Activated T-helper 1 cell treated with anti-CD3 and anti-CD28 coated beads, Interleukin-2, amount 50 U/mL, for 16 hours (primary cell): ENCODE measurements at places on chromosomes 11 and 22.

- no peak for DNase-seq
These were observed at the start of gene SLC15A3 for GRCh38 chr11:60951904-60952741. TSS of gene SLC15A3 (minus strand) at chr11:60952176. CDS start at chr11:60951551, 625 bp downstream.

DNA sequence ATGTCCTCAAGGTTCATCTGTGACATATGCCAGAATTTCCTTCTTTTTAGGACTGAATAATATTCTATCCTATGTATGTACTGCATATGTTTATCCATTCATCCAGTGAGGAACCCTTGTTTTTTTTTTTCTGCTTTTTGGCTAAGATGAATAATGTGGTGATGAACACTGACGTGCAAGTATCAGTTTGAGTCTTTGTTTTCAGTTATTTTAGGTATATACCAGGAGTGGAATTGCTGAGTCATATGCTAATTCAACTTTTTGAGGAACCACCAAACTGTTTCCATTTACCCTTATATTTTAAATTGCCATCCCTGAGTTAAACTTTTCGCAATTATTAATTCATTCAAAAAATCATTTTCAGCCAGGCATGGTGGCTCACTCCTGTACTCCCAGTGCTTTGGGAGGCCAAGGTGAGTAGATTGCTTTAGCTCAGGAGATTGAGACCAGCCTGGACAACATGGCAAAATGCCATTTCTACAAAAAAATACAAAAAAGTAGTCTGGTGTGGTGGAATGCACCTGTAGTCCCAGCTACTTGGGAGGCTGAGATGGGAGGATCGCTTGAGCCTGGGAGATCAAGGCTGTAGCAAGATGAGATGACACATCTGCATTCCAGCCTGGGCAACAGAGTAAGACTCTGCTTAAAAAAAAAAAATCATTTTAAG is 64.2 kb downstream of the MICAL2 start:
- no peak for DNase-seq

- no peak for DNase-seq
These were observed 10.9 kb downstream of the MTMR2 start for GRCh38 chr11:95912902-95913560.

GRCh38 chr11:116108161-116108560 is 603.9 kb upstream of the CADM1 start:
- DNase-seq, result no peak

GRCh38 chr22:31278151-31278621 is 14.1 kb downstream of the PIK3IP1 start:
- DNase-seq, result no peak

DNA sequence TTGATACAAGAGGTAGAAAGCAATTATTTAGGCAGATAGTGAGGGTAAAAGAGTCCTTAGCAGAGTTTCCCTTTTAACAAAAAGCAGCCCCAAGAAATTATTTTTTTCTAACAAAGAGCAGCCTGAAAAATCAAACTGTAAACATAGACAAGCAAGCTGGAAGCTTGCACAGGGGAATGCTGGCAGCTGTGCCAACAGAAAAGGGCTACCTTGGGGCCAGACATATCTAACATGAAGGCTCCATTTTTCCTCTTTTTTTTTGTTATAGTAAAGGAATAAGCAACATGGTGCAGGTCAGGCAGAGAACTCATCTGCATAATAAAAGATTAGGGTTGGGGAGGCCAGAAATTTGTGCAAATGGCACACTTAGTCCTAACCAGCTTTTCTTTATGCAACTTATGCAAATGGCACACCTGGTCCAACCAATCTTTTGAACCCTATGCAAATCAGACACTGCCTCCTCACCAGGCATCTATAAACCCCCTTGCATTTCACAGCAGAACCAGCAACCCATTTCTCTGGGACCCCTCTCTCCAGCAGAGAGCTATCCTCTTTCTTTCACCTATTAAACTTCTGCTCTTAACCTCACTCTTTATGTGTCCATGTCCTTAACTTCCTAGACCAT is 41.8 kb downstream of the PDGFD start:
- DNase-seq, result no peak

GRCh38 chr11:130531061-130531460 is 82.6 kb downstream of the ADAMTS15 start:
- DNase-seq, result no peak

GRCh38 chr11:16776711-16777612 is 38.5 kb downstream of the C11orf58 start:
- no peak for DNase-seq

- DNase-seq, result no peak
These were observed 58.4 kb upstream of the ZC3H12C start for GRCh38 chr11:110034806-110035205.

GRCh38 chr11:12287374-12288211 is 89.8 kb upstream of the PARVA start:
- no peak for DNase-seq

- DNase-seq, result no peak
These were observed 16.7 kb upstream of the SYT12 start for GRCh38 chr11:67006029-67006884.

- DNase-seq, result no peak
These were observed 985.3 kb upstream of the FAT3 start for GRCh38 chr11:91239359-91239758.

- DNase-seq, result no peak
These were observed 11.1 kb upstream of the CSF2RB start for GRCh38 chr22:36902143-36902926.

GRCh38 chr22:48100685-48101417 is 1338.4 kb downstream of the TBC1D22A start:
- no peak for DNase-seq

- peak; percentile 44 for DNase-seq
These were observed 1.4 kb upstream of the STIM1 start for GRCh38 chr11:3853899-3854659.

GRCh38 chr22:24006207-24006913 is 1.1 kb upstream of the GSTT4 start:
- no peak for DNase-seq

DNA sequence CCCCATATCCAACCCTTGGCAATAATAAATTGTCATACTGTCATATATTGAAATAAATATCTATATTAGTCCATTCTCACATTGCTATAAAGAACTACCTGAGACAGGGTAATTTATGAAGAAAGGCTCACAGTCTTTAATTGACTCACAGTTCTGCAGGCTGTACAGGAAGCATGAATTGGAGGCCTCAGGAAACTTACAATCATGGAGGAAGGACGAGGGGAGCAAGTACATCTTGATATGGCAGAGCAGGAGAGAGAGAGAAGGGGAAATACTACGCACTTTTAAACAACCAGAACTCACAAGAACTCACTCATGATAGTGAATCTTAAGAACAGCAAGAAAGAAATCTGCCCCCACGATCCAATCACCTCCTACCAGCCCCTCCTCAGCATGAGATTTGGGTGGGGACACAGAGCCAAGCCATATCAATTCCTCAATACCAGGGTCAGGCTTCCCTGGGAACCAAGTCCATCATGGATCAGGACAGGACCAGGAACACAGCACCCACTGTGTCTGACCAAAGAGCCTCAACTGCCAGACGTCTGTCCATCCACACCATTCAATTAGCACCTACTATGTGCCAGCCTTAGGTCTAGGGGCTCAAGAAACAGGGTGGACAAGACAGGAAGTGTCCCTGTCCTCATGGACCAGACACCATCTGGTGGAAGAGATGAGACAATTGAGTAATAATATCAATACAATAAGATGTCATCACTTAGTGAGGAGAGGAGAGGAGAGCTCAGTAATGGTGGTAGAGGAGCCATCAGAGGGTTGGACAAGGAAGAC is 56.9 kb upstream of the TOP3B start:
- DNase-seq, result no peak

DNA sequence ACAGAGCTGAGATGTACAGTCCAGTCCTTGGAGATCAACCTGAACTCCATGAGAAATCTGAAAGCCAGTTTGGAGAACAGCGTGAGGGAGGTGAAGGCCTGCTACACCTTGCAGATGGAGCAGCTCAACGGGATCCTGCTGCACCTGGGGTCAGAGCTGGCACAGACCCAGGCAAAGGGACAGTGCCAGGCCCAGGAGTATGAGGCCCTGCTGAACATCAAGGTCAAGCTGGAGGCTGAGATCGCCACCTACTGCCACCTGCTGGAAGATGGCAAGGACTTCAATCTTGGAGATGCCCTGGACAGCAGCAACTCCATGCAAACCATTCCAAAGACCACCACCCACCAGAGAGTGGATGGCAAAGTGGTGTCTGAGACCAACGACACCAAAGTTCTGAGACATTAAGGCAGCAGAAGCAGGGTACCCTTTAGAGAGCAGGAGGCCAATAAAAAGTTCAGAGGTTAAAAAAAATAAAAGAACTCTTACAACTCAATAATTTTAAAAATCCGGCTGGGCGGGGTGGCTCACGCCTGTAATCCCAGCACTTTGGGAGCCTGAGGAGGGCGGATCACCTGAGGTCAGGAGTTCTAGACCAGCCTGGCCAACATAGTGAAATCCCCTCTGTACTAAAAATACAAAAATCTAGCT is 69.9 kb upstream of the RTL6 start:
- DNase-seq, result peak; percentile 12
